ENCODE measurements at places on chromosomes 2 and 18.

DNA sequence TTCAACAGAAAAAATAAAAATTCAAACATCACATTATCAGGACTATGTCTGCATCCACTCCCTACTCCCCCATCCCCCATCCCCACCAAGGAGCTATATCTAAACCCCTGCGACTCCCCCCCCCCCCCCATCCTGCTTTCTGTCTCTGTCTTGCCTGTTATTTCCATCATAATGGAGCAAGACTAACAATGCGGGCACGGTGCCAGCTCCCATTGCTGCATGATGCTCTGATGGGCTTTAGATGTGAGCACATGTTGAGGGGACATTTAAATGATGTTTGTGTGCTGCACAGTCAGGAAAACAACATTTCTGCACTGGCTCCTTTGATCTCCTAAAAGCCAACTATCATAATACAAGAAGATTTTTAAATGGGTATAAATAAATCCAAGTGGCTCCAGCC is 644.2 kb upstream of the SETBP1 start:
- peak; percentile 1 for DNase-seq

DNA sequence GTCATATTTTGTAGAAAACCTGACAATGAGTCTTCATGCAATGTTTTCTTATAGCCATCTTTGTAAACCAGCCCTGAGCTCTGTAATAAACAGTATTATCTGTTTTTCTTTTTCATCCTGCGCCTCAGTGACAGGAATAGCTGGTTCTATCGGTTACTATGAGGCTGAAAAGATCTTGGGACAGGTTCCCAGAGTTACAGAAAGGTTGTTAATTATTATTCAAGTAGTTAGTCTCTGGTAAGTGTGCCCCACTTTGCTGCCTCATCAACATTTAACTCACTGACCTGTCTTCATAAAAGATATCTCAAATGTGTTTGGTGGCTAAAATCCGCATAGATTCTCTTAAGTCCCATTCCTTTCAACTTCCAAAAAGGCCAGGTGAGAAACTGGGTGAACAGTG is 18.6 kb downstream of the ACAA2 start:
- DNase-seq, result no peak

DNA sequence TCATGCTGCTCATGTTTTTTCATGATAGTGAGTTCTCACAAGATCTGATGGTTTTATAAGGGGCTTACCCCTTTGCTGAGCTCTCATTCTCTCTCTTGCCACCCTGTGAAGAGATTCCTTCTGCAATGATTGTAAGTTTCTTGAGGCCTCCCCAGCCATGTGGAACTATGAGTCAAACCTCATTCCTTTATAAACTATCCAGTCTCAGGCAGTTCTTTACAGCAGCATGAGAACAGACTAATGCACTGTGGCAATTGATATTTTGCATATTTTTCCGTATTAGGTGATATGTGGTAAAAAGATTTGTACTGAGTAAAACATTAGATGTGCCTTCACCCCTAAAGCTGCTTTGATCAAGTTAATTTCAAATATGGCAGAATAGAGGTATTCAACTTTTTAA is 48.8 kb downstream of the RAB27B start:
- no peak for DNase-seq

DNA sequence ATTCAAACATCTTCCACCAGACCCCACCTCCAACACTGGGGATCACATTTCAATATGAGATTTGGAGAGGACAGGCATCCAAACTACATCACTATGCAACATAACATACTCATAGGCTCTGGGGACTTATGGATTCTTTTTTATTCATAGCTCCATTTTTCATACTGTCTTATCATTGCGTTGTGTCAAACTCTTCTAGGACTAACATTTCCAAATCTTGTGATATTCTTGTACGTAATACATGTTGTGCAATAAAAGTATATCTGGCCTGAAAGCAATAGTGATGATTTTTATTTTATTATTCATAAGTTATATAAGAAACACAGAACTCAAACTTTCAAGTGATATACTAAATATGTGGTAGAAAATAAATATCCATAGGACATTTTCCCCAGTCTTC is 60.6 kb upstream of the ACTR3 start:
- DNase-seq, result no peak

DNA sequence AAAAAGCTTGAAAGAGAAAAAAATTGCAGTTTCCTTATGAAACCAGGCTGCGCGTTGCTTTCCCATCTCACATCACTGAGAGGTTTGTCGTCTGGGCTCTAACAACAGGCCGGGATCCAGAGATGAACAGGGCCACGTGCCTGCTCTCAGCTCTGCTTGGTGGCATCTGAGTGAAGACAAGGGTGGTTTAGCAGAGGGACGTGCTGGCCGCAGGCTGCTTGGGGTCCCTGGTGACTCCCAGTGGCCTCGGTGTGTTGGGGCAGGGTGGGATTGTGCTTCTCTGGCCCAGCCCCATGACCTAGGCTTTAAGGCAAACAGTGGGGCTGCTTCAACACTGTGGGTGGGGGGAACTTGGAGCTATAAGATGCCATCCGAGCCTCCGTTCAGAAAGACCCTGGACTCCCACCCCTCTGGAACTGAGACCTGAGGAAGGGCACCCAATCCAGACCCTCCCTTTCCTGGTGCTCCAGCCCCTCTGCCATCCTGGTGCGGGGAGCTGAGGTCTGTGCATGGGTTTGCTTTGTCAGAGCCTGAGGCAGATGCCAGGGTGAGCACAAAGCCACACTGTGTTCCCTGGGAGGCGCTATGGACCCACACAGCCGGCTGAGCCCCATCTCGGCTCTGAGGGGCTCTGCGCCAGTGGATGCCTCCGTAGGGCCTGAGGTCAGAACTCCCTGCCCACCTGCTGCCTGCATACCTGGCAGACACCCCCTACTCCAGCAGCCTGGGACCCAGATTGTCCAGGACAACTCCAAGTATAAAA is 18.4 kb upstream of the HPCAL1 start:
- DNase-seq, result no peak

GRCh38 chr2:233353769-233354499 is at the start of gene DGKD:
Gene DGKD, plus strand, starts transcription at chr2:233354494. Its CDS starts 25 bp downstream, at chr2:233354519.
- DNase-seq, result peak; percentile 33

- no peak for DNase-seq
These were observed 11.6 kb upstream of the SLC39A10 start for GRCh38 chr2:195645413-195645812.

DNA sequence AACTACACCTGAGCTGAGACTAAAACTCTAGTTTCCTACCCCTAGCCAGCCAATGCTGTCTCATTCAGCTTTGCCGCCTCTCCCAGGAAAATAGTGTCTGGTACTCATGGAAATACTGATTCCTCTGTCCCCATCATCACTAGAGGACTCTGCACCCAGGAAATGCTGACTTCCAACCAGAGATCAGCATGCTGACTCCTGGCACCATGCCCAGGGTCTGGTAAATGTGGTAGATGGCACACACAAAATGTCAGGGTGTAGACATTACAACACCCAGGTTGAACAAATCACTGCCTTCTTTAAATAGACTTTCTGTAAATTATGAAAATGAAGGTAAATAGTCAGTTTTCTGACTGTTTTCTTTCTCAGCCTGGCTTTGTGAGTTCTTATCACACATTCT is 307.3 kb upstream of the CHAC2 start:
- peak; percentile 15 for DNase-seq

DNA sequence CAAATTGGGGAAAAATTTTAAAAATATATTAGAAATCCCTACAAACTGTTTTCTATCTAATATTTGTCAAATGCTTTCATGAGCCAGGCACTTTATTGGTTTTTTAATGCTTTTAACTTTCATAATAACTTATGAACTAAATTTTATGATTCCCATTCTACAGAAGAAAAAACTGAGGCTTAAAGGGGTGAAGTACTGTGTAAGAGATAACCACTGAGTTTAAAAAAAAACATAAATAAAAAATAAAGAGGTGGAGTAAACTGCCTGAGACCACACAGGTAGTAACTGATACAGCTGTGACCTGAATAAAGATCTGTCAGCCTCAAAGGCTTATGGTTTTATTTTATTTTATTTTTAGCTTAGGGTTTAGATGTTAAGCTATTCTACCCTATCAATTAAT is 24.7 kb downstream of the PNPT1 start:
- DNase-seq, result no peak

DNA sequence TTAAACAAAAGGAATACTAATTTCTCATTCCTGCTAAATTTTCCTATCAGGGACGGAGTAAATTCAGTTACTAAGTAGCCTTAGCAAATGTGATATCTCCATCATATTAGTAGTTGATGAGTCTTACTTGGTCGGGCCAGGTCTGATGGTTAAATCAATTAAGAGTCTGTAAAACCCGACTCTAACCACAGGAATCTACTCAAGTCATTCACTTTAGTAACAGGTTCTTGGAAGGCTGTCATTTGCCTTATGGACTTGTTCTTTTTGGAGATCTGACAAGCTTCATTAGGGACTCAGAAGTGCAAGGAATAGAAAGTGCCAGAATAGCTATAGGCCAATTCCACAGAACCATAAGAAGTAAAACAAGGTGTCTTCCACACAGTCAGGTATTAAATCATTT is 119.0 kb downstream of the GCA start:
- no peak for DNase-seq

DNA sequence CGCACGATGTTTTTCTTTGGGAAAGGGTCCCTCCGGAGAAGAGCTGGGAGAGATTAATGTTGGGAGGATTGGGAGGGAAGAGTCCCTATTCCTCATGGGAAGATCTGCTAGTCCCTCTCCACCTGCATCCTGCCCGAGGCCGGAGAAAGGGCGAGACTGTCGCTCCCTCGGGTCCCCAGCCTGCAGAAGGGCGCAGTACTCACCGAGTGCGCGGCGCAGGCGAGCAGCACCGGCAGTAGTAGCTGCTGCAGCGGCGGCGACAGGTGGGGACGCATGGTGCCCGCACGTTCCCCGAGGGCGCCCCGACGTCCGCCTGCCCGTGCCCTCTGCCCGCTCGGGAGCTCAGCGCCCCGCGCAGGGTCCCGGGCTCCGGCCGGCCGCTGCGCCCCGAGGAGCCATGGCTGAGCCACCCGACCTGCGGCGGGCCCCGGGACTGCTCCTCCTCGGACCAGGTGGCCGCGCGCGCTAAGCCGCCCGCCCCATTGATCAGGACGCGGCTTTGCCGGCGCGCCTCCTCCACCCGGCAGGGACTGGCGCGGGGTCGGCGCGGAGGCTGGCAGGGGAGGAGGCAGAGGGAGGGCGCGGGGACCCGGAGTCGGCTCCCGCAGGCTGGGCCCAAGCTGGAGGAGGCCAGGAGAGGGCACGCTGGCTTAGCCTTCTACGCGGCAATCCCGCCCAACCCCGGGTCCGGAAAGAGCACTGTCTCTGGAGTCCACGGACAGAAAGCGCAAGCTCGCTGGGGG is at the start of gene SCTR:
SCTR (minus strand) TSS at position 532 of the 743 bp plus-strand sequence; CDS start at position 275, 257 bp downstream.
- no peak for DNase-seq

DNA sequence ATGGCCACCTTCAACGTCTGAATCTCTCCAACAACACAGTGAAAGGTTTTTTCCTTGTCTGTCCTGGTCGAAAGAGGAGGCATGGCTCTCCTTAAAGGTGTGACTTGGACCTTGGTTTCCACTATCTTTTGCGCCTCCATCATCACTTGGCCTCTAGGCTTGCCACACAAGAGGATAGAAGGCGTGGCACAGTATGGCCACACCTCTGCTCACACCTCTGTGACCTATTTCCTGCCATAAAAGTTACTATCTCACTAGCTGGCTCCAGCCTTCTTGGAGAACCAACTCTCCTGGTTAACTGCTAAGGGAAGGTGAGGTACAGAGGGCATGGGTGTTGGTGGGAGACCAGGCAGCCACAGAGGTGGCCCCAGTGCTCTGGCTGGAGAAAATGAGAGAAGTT is 165.9 kb downstream of the UXS1 start:
- DNase-seq, result no peak

DNA sequence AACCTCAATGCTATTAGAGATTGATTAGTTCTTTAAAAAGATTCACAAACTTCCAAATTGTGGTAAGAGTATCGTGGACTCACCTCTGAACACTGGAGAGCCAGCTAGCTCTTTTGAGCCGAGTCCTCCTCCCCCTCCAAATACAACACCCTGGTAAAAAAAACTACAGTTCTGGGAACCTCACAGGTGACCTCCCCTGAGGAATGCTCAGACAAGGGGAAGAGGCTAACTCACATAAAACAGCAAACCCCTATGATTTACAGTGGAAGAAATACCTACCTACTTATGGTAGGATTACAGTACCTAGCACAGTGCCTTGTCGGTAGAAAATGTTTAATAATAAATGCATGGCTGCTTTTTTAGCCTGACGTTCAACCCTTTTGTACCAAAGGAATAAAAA is 8.4 kb downstream of the ZNF24 start:
- no peak for DNase-seq

DNA sequence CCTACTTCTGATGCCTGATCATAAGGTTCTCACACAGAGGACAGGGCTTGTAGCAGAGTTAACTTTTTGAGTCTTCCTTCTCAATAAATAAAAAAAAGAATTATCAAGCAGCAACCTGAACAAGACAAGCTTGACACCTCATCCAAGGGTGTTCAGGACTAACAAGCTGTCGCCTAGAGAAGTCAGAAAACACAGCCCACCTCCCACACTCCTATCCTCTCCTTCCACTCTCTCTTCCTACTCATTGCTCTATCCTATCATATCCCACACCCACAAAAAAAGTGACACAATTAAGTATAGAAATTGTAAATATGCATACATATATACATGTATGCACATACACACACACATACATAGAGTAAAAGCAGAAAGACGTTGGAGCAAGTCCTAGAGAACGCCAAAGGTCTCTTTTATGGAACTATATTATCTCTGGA is 5.4 kb downstream of the NBAS start:
- no peak for DNase-seq

GRCh38 chr2:150520033-150520432 is 32.6 kb upstream of the RND3 start:
- peak; percentile 82 for DNase-seq

DNA sequence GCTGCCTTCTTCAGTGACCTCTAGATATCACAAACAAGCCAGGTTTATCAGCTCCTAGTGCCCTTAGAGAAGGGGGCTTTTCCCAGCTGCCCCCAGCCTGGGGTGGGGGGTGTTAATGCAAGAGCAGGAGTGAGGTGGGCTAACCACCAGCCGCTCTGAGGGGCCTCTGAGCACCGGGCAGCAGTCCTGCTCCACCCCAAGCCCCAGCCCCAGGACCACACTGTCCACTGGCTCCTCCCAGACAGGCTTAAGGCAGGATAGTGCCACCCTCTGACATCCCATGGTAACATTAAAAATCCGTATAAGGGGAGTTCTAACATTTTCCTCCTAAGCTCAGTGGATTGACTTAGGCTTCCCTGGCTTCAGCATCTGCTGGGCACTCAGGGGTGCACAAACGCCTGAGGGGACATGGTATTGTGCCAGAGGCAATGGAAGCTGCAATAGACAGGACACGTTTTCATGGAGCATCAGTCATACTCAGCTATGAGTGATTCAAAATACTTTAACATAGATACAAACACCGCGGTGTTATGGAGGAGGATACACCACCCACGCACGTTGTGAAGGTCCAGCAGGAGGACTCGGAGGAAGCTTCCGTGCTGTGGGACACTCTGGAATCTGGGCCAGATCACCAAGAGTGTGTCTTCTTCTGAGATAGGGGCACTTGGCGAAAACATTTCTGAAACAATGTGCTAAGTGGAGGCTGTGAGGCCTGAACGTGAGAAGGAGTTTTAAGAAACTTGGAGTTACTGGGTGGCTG is 112.7 kb upstream of the EPC2 start:
- DNase-seq, result no peak

DNA sequence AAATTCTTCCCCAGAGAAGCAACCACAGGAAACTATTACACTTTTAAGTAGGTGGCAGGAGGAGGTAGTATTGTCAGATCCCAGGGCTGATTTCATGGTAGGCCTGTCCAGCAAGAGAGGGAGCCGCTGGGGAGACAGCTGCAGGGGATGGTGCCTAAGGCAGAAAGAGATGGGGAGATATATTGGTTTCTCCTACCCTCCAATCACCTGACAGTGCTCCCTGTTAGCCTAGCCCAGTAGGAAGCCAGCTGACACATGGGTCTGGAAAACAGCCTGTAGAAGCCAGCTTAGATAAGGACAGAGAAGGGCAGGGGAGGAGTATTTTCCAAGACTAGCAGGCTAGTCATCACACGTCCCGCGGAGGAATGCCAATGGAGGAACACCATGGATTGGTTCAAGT is 8.2 kb upstream of the SPOPL start:
- no peak for DNase-seq
